ENCODE measurements at places on chromosomes 6 and 20.

- no peak for DNase-seq
These were observed 92.0 kb downstream of the ATXN1 start for GRCh38 chr6:16669227-16669626.

GRCh38 chr6:31197559-31198305, 27.2 kb upstream of the POU5F1 start:
- peak; percentile 96 for DNase-seq

DNA sequence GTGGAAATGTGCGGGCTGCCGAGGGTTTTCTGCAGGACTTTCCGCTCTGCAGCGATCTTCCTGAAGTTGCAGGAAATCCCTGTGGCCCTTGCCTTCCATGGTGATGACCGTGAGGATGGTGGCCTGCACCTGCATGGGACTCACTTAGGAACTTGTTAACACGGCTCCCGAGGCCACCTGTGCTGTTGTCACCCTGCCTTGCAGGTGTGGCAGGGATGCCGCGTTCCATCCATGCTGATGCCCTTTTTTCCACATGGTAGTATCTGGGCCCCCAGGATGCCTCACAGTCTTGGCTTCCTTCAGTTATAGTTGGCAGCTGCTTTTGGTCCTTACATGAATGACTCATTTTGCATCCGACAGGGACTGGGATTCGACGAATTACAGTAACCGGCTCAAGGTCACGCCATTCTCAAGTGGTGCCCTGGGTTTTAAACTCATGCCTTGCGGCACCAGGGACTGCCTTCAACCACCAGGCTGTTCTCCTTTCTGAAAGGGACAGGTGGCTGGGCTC, 37.2 kb downstream of the SYNJ2 start:
- no peak for DNase-seq

DNA sequence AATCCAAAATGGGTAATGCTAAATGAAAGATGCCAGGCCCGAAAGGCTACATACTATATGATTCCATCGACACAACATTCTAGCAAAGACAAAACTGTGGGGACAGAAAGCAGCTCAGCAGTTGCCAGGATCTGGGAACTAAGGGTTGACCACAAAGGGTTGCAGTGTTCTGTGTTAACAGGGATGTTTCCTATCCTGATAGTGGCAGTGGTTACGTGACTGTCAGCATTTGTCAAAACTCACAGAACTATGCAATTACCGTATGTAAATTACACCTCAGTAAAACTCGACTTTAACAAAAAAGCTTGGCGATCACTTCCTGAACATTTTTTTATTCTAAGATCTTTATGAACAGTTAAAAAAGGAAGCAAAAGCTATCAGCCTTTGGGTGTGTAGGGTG, 83.9 kb downstream of the BANF2 start:
- no peak for DNase-seq

DNA sequence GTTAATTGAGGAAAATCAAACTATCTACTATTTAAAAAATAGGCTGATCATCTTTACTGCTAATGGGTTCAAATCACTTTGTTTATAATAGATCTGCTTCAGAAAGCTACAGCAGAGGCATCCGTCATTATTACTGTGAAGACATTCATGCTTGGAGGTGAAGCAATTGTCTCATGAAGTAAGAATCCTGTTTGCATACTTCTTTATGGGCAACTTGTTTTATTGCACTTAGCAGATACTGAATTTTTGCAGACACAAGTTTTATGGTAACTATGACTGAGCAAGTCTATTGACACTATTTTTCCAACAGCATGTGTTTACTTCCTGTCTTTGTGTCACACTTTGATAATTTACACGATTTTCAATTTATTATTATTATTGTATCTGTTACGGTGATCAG, 573.9 kb downstream of the RFPL4B start:
- no peak for DNase-seq

DNA sequence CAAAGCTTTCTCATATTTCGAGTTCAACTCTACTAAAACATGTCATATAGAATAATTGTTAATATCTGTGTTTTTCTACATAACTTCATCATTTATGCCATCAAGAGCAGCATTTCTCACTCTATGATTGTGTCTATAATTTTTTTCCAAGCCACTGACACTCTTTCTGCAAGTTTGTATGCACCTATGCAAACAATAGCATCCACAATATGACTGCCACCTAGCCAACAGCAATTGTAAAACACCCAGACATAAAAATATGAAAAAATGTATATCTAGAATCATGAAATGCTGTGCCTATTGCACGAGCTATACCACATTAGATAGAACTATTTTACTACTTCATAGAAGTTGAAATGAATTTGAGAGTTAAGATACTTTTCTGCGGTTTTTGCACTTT, 286.5 kb upstream of the MARCKS start:
- DNase-seq: no peak

- DNase-seq: no peak
These were observed 40.4 kb upstream of the MC3R start for GRCh38 chr20:56208121-56208520.

GRCh38 chr20:43068482-43068881, 121.2 kb downstream of the PTPRT start:
- DNase-seq: no peak

- no peak for DNase-seq
These were observed 14.0 kb upstream of the SRSF3 start for GRCh38 chr6:36580184-36580526.

- no peak for DNase-seq
These were observed 527.6 kb downstream of the CDKAL1 start for GRCh38 chr6:21061892-21062291.

- no peak for DNase-seq
These were observed 130.0 kb upstream of the GGTLC1 start for GRCh38 chr20:24118441-24119175.

DNA sequence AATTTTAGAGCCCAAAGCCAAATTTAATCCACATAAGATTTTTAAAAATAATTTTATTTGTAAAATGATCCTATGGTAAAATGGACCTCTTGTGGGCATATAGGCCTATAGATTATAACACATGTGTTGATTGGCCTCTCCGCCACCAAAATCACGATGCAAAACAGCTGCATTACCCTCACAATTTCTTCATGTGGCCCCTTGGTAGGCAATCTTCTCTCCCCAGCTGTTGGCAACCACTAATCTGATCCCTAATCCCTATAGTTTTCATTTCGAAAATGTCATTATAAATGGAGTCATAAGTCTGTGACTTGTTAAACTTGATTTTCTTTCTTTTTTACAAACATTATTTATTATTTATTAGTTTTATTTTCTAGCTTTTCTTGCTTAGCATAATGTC, 263.9 kb upstream of the SULF2 start:
- DNase-seq: no peak

DNA sequence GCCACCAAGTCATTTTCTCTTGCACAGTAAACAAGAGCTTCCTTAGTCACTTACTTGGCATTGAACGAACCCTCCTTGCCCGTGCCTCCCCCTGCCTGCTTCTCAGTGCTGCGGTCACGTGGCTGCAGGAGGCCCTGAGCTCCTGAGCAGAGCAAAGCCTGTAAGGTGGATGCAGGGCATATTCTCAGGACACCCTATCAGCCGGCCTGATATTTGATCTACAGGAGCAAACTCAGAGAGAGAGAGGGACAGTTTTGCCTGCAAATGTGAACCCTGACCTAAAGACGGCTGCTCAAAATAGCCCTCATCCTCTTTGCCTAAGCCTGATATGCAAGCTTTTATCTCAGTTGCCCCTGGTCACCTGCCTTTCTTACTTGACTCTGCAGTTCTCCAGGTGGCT, 93.0 kb upstream of the POPDC3 start:
- peak; percentile 70 for DNase-seq

DNA sequence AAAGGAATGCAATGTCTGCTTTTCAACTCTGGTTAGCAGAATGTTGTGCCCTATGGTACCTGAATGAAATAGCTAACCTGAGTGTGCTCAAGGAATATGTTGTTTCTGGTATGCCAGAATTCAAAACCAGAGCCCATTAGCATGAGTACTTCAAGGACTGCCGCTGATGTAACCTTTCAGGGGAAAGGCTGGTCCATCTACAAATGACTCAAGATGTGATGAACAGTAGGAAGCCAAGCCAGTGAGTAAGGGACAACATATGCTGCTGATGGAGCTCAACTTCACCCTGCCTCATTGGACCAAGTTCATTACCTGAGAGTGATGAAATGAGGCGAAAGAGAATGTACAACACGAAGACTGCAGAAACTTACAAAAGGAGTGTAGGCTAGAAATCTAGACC, 95.7 kb upstream of the BMP2 start:
- DNase-seq: no peak

DNA sequence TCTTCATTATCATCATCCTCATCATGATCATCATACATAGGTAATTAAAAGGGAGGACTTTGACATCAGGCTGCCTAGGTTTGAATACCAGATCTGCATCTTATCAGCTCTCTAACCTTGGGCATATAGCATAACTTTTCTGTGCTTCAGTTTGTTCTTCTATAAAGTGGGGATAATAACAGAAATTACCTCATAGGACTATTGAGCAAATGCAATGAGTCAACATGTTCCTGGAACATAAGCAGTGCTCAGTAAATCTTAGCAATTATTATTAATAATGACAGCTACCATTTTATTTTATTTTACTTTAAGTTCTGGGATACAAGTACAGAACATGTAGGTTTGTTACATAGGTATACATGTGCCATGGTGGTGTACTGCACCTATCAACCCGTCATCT, 7.2 kb downstream of the C20orf202 start:
- DNase-seq: no peak
